ENCODE measurements at places on chromosomes 11 and 22.
A peak's percentile ranks its signal among the peaks of the same experiment; 100 is the strongest.

- DNase-seq = no peak
Observed at GRCh38 chr11:124791626-124792341, 8.4 kb downstream of the MSANTD2 start.

DNA sequence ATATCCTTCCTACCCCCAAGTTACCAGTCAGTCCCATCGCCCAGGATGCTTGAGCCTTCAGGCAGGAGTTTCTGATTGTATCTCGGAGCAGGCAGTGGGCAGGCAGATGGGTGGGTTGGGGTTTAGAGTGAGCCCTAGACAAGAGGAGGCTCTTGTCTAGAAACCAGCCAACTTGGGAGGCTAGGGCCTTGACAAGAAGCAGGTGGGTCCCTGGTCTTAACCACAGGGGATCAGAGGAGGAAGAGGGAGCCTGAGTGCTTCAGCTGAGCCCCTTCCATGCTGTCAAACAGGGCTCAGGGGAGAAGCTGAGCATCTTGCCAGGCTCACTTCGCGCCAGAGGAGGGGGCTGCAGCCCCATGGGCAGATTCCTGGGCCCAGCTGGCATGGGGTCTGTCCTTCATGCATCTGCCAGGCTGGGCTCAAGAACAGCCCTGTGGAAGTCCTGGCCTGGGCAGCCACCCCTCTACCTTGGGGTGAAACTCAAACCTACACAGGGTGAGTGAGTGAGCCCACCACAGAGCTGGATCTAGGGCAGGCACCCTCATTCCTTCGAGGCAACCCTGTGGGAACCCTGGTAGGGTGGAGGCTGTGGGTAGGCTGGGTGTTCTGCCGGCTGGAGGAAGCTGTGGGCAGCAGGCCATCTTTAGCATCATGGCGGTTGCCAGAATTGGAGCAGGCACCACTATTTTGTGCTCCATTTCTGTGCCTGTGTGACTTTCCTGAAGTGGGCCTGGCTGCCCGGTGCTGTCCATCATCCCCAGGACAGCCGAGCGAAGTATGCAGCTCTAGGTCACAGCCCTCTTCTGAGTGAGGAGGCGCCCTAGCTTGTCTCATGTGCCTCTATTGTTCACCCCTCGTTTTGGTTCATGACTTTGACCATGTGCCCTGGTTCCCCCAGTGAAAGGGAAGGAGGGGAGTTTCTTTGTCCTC, 108.1 kb downstream of the MORC2 start:
- DNase-seq = no peak

- no peak for DNase-seq
Observed at GRCh38 chr11:80958361-80958760, 1517.5 kb upstream of the TENM4 start.

- DNase-seq = no peak
Observed at GRCh38 chr11:118912742-118913410, 12.8 kb downstream of the BCL9L start.

GRCh38 chr11:103988595-103988969, 47.9 kb upstream of the DDI1 start:
- no peak for DNase-seq

DNA sequence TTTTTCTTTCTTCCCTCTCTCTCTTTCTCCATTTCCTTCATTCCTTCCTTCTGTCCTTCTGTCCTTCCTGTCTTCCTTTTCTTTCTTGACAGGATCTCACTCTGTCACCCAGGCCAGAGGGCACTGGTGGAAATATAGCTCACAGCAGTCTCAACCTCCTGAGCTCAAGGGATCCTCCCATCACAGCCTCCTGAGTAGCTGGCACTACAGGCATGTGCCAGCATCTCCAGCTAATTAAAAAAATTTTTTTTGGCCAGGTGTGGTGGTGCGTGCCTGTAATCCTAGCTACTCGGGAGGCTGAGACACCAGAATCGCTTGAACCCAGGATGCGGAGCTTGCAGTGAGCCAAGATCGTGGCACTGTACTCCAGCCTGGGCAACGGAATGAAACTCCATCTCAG, 4.8 kb upstream of the DUSP8 start:
- no peak for DNase-seq

DNA sequence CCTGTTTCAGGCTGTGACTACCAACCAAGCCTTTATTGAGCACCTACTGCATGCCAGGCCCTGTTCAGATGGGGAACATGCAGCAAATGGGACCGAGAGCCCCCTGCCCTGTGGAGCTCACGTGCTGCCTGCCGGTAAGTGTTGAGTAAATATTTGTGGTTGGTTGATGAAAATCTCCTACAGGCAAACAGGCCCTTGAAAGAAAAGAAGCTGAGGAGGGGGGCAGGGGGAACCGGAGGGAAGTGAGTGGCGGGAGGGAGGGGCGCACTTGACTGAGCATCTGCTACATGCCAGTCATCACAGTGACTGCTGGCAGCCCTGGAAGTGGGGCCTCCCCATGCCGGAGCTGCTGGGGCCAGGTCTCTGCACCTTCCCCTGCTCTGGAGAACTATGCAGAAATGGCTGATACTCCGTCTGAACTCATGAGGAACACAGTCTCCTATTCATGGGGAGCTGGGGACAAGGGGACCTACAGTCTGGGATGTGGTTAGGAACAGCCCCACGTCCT, 34.2 kb downstream of the MACROD1 start:
- no peak for DNase-seq

DNA sequence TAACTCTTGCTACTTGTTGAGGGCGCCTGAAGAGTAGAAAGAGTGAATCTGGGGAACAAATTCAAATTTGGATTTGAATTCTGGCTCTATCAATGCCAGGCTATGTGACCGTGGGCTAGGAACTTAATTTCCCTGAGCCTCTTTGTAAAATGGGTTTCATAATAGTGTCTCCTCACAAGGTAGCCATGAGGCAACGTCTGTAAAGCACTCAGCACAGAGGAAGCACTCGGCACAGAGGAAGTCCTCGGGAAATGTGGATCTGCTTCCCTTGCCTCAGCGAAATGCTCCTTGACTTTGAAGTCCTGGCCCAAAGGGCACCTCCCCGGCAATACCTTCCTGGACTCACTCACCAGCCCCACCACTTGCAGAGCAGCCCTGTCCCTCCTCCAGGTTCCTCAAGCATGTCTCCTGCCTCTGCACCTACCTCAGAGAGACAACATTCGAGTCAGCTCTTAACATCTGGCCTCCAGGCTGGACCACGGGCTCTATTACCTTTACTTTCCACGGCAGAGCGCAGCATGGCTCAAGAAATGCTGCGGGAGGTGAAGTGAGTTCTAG, 17.7 kb downstream of the CD6 start:
- DNase-seq = no peak

GRCh38 chr11:107184986-107185385, 166.7 kb upstream of the GUCY1A2 start:
- no peak for DNase-seq

DNA sequence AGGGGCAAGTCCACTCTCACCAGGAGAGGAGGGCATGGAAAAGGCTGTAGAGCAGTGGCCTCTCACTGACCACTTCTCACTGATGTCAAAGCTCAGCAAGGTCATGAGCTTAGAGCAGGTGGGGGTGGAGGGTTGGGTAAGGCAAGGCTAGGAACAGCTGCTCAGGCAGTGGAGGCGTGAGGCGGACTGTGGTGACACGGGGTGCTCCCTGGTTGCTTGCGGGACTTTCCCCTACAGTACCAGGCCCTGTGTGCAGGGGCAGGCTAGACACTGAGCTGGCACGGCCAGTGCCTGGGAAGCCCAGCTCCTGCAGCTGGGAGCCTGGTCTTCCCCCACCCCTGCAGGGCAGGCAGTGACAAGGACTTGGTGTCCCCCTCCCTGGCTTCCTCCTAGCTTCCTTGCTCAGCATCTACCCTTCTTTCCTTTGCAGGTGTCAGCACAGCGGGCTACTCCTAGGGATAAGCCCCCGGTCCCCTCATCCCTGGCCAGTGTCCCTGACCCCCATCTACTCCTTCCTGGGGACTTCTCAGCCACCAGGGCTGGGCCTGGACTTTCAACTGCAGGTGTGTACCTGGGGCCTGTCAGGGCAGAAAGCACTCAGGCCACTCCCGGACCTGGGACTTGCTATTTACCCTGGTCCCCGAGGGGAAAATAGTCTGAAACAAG, 45.6 kb downstream of the PISD start:
- no peak for DNase-seq

- no peak for DNase-seq
Observed at GRCh38 chr11:74751303-74751702, 2.7 kb downstream of the RNF169 start.

DNA sequence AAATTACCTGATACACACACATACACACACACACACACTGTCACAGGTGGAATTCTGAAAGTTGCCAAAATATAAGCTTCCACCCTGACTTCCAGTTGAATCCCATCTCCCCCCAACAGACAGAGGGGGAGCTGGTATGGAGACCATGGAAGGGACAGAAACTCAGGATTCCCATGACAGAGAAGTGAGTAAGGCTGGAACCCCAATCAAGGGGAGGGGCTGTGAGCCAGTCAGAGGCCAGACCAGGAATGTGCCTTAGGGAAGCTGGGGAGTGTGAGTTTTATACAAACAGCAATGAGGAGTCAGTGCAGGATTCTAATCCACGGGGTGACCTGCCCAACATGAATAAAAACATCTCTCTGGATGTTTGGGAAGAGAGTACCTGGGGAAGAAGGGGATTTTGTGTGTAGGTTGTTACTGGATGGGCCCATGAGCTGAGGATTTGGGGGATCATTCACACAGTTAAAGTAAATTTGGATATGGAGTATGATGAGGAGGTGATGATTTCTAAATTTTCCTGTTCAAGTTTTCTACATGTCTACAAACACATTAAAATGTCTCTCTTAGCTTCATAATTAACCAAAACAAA, 38.7 kb upstream of the TOP3B start:
- no peak for DNase-seq

- DNase-seq = no peak
Observed at GRCh38 chr11:67248653-67249052, 17.6 kb upstream of the GRK2 start.

DNA sequence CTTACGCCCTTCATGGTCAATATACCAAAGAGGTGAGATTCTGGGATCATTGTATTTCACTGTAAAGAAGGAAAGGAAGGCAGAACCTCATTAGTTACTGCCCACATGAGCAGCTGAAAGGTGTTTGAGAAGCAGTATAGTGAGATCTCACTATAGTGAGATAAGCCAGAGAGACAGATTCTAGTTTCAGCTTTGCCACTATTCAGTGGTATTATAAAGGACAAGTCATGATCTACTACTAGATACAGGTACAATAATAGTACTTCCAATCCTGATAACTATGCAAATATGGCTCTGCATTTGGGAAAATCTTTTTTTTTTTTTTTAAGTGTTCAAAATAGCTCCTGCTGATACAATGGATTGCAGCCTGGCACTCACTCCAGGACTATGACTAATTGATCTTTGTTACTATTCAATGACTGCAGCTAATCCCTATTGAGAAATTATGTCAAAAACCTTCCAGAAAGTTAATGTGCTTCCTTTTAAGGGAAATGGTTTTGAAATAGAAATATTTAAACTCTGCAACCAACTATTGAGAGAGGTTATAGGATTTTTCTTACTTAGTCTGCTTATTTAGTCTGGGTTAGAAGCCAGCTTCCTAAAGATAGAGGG, 8.3 kb upstream of the DLAT start:
- no peak for DNase-seq

DNA sequence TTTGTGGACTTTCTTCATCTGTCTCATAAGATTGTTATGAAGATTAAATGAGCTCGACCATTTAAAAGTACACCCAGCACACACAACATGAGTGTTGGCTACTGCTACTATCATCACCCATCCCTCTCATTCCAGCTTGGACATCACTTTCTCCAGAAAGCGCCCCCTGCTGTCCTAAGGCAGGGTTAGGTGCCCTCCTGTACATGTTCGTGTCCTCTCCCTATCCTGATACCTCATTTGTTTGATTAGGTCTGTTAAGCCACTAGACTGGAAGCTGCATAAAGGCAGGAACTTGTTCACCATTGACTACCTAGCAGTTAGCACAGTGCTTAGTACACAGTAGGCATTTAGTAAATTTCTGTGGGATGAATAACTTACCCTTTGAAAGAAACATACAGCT, 85.5 kb downstream of the ENTHD1 start:
- peak; percentile 15 for DNase-seq

DNA sequence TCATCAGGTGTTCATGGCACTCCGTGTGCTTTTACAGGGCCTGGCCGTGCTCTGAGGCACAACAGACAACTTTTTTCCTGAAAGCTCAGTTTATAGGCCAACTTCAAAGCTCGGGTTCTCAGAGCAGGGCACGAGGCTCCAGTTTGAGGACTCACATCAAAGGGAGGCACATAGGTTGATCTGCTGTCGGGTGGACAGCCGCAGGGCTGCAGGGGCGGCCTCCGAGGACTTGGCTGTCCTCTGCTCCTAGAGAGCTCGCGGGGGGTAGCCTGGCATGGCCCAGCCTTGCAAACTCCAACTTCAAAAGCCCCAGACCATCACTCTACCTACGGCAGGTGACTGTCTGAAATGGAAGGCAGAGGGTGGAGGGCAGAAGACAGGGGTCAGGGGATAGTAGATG, 31.6 kb downstream of the C11orf58 start:
- DNase-seq = no peak

GRCh38 chr11:102448869-102449224, 3.7 kb downstream of the TMEM123 start:
- DNase-seq = no peak

DNA sequence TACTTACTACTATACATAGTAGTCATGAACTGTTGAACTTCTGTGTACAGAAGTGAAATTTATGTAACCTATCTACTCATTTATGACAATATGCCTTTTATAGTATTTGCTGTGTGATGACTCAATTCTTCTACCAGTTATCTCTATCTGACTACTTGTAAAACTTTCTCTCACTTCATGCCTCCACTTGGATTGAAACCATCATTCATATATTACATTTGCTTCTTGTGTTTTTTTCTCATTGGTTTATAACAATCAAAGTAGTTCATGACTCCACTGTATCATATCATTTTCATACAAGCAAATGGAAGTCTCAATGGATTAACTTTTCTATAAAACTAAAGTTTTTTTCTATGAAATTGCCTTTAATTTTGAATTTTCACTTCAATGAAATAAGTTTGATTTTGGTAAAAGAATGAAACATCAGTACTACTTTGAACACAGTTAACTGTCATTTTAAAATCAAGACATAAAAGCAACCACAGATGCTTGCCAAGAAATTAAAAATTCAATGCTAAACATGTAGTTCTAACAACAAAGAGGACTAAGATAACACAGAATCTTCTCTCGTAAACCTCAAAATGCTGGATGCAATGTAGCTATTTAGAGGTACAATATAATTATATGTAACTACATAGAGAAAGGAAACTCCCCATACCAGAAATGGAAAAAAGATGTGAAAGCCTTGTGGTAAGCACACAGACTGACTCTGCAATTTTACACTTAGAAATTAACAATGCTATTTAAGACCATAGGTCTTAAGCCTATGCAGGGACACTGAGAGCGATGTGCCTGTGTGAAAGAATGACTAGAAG, 27.6 kb upstream of the EXPH5 start:
- DNase-seq = no peak
